ENCODE measurements at places on chromosomes 3 and 15.
A peak's percentile ranks its signal among the peaks of the same experiment; 100 is the strongest.

DNA sequence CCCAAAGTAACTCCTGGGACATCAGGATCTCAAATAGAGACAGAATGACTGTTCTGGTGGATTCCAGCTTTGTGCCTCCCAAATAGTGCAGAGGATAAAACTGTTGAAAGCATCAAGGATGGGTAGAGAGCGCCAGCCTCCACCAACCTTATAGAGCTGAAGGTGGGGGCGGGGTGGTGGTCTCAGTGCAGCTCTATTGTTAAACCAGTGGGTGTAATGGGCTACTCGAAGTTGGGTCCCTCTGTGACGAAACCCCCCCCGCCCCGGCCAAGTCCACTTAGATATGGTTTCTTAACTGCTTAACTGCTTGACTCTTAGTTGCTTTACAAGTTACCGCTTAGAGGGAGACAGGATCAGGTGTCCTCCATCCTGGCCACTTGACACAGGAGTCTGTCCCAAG is 22.7 kb downstream of the DHX30 start:
- no peak for DNase-seq

DNA sequence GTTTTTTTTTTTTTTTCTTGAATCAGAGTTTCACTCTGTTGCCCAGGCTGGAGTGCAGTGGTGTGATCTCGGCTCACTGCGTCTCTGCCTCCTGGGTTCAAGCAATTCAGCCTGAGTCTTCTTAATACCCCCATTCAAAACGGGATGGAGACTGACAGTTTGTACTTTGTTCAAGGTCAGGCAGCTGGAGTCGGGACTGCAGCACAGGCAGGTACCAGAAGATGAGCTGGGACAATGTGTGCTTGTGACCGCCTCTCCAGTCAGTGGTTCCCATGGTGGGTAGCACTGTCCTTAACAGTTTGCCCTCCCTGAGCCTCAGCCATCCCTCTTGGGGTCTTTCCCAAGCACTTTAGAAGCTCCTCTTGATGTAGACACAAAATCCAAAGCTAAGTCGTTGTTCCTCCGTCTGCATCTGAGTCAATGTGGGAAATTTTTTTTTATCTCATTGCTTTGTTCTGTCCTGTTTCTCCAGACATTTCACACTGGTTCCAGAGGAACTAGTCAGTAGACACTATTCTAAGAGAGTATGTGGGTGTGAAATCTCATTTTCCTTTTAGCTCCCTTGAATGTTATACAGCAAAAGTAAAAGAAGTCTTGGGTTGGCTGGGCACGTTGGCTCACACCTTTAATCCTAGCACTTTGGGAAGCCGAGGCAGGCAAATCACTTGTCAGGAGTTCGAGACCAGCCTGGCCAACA is 5.3 kb upstream of the TTLL13 start:
- DNase-seq: no peak

- no peak for DNase-seq
These were observed 52.9 kb upstream of the TBL1XR1 start for GRCh38 chr3:177250151-177250550.

- no peak for DNase-seq
These were observed 24.1 kb downstream of the ALS2CL start for GRCh38 chr3:46669191-46669999.

DNA sequence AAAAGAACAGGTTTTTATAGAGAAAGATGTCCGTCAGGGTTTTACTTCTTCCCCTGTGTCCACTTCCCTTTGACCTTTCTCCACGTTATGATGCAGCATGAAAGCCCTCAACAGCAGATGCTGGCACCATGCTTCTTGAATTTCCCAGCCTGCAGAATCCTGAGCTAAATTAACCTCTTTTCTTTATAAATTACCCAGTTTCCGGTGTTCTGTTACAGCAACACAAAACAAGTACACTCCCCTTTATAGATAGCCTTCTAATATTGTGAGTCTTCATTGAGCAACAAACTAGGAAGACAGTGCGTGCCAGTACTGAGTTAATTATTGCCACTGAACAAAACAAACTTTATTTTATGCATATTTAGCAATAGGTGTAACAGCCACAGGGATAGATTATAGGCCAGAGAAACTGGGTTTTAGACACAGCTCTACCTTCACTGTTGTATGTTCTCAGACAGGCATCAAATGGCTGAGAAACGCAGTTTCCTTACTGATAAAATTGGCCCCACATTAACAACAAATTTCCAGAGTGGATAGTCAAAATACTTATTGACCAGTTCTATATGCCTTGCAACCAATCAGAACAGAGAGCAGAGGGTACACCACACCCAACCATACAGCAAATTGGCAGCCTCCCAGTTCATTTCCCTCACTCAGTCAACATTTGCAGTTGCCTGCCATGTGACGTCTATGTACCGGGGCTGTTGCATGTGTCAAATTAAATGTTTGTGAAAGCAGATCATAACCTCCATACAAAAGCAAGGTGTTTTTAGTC is 14.4 kb upstream of the TBL1XR1 start:
- DNase-seq: no peak

GRCh38 chr3:197205675-197206074 is 92.7 kb downstream of the DLG1 start:
- no peak for DNase-seq

DNA sequence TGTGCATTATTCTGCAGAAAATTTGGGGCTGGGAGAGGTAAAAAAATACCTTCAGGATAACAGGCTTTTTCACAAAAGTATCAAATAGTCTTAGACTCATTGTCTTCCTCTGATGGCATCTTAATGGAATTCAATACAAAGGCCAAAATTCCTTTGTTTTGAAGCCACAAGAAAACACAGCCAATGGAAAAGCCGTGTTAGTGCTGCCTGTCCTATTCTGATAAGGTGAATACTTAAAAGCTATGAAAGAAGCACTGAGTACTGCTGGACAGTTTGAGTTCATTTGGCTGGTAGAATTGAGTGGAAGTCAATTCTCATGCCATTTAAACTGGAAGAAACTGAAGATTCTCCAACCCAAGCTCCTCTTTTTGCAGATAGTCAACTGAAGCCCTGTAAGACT is 395.3 kb upstream of the TPRG1 start:
- no peak for DNase-seq

GRCh38 chr15:69854521-69855181 is 243.1 kb downstream of the TLE3 start:
- DNase-seq: no peak

- DNase-seq: peak; percentile 31
These were observed 529 bp upstream of the DLEC1 start for GRCh38 chr3:38038447-38038911.

- no peak for DNase-seq
These were observed 142.5 kb downstream of the HCN4 start for GRCh38 chr15:73226093-73226814.

GRCh38 chr3:115550285-115550761 is 73.0 kb upstream of the GAP43 start:
- DNase-seq: no peak

DNA sequence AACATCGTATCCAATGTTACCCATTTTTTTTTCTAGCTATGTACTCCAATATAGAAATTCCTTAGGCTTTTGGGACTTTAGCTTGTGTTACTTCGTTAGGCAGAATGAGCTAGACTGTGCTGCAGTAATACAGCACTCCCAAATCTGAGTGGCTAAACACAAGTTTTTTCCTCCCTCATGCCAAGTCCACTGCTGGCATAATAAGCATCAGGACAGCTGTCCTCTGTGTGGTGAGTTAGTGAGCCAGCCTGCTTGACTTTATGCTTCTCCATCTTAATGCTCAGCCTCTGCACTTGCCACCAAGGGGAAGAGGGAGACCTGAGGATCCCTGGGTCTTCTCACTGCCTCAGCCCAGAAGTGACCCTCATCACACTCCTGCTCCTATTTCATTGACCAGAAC is 18.2 kb upstream of the ACOX2 start:
- DNase-seq: no peak

- no peak for DNase-seq
These were observed 33.4 kb downstream of the POC1A start for GRCh38 chr3:52120556-52121463.

- no peak for DNase-seq
These were observed 560.3 kb upstream of the NR2F2 start for GRCh38 chr15:95770196-95770595.

GRCh38 chr15:98706387-98706786 is 58.0 kb downstream of the IGF1R start:
- no peak for DNase-seq

GRCh38 chr3:177615015-177615414 is 417.7 kb upstream of the TBL1XR1 start:
- no peak for DNase-seq

- DNase-seq: no peak
These were observed 22.5 kb upstream of the SPTSSB start for GRCh38 chr3:161393803-161394202.

DNA sequence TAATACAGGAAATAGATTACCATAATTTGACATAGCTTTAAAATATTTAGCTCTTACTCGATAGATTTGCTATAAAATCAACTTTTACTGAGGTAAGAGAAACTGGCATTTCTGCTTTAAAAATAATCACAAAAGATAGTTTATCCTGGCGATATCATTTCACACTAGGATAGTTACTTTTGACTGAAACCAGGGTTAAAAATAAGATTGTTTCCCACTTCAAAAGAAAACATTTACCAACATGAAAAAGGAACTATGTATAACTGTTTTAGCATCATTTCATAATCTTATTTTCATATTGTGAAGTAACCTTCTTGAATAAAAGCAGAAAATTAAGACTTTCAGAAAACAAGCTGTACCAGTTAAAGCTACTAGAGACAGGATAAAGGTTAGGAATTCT is 15.3 kb downstream of the PSMD6 start:
- DNase-seq: no peak

GRCh38 chr15:99440551-99441443 is 125.0 kb upstream of the MEF2A start:
- no peak for DNase-seq

- DNase-seq: no peak
These were observed 40.2 kb upstream of the GOLGA8J start for GRCh38 chr15:30042556-30042955.

DNA sequence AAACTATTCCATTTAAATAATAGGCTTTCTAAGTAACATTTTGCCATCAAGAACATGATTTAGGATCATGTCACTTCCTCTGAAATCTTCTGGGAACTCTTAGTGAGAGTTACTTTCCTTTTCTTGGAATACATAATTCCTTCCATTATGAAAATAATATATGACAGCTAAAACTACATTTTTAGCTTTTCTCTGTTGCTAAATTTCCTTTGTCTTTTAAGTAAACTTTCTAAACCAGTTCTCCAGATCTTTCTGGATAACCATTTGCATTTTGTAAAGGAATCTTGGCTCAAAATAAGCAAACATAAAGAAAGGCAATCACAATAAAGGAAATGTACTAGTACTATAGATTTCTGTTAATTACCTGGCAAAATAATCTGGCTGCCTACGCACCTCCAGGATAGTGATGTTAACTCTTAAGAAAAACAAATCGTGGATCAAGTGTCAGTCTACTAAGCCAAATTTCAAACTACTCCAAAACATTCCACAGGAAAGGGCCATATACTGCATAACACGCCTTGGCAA is 165.7 kb downstream of the ZNF385D start:
- DNase-seq: no peak

GRCh38 chr15:74735305-74735704 is 10.0 kb upstream of the CYP1A1 start:
- no peak for DNase-seq

GRCh38 chr15:67083135-67083762 is 17.8 kb downstream of the SMAD3 start:
- DNase-seq: no peak

DNA sequence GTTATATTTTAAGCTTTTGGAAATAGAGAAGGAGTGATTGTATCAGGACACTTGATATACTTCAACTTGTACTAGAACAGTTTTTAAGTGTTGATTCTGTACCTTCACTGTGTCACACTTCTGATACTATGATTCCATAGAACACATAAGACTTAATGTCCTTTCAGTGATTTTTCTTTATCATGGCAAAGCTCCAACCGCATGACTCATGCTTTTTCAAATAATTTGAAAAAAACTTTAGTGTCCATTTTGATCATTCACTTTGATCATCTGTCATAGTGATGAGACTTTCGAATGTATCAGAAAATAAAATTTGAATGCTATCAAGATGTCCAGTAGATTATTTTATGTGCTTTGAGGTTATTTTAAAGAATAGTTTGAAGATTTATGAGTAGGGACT is 32.0 kb downstream of the AP4E1 start:
- DNase-seq: no peak

- peak; percentile 55 for DNase-seq
These were observed 13.7 kb downstream of the CELF6 start for GRCh38 chr15:72306211-72306785.

DNA sequence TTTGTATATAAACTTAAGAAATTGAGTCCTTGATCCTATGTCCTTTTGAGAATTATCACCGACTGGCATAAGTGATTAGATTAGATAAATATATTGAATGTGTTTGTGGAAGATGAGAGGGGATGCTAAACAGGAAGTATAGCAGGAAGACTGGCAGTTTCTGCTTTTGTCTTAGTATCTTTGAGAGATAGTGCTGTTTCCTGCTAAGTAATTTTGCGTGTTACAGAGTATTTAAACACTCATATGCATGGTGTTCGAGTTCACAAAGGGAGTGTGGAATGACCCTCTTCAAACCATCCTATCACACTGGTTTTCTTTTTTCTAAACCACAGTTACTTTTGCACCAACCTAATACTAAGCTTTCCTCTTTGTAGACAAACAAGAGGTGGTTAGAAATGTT is 106.0 kb downstream of the KLHL25 start:
- no peak for DNase-seq

- no peak for DNase-seq
These were observed 63.9 kb downstream of the TRPC1 start for GRCh38 chr3:142787719-142788118.

- no peak for DNase-seq
These were observed 122.2 kb upstream of the FGF7 start for GRCh38 chr15:49300856-49301255.

DNA sequence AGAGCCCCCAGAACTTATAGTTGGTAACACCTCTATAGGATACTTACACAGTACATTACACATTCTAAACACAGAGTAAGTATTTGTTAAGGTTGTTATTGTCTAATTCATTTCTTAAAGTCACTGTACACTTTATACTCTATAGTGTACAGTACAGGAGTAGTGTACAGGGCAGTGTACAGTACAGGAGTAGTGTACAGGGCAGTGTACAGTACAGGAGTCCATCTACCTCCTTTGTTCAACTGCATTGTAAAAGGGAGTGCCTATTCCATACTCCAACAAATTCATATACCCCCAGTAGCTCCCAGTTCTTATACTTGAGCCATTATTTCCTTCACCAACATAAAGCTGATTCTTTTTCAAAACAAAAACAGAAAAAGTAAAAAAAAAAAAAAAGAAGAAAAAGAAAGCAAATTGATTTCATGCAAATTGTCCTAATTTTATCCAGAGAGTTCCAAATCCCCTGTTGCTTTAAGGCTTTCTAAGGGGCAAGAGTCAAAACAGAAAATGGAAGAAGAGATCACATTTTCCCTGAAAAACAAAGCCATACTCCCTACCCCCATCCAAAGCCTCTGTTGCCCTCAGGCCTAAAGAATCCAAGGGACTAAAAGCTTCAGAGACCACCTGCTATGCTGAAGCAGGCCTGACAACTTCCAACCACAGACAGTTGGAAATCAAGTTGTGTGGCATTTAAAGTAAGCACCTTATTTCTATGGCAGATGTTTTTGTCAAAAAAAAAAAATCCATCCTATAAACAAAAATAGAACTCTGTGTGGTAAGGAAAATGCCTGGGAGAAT is 125.6 kb downstream of the PLCH1 start:
- DNase-seq: no peak
